C1 segment of cervical spinal cord (tissue), 14 donors: ENCODE measurements at places on chromosomes 7 and 10.

DNA sequence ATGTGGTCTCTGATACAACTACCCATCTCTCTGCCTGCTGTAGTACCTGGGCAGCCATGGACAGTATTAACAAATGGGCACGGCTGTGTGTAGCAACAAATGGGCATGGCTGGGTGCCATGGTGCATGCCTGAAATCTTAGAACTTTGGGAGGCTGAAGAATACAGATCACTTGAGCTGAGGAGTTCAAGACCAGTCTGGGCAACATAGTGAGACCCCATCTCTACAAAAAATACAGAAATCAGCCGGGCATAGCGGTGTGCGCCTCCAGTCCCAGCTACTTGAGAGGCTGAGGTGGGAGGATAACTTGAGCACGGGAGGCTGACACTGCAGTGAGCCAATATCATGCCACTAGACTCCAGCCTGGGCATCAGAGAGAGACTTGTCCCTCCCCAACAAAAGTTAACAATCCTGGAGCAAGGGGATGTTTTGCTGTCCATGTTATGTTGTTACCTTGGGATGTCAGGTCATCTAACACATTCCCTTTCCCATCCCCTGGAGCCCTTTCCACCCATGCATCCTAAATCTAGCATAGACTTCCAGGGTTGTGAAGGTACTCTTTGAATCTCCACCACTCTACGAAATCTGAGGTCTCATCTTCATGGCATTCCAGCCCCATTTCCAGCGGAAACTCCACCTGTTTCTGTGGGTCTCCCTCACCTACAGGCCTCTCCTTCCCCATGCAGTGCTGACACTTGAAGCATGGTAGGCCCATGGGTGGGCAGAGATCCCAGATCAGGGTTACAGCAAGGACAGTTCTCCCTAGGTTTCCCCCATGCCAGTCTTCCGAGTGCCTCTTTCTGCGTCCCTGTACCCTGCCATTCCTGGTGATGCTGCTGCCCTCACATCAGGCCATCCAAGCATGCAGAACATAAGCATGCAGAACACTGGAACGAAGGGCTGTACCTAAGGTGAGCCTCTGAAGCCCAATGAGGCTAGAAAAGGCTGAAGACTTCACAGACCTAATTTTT, 13.1 kb downstream of the FXYD4 start:
- no peak for DNase-seq

- DNase-seq = no peak
These were observed 65.0 kb downstream of the ZEB1 start for GRCh38 chr10:31383810-31384588.

DNA sequence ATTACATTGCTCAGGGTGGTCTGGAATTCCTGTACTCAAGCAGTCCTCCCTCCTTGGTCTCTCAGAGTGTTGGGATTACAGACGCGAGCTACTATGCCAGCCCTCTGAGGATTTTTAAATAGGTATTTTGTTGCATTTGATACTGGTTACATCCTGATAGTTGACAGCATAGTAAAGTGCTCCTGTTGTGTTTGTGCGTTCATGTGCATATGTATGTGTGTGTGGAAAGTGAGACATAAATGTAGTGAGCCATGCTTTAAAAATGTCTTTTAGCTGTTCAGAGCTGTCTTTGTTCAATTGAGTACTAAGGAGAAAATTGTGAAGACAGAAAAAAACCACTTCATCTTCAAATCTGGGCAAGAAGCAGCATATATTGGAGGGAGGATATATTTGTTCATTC, 27.8 kb downstream of the ZNRF2 start:
- DNase-seq = no peak

- no peak for DNase-seq
These were observed 6.9 kb upstream of the CREB3L2 start for GRCh38 chr7:138008588-138009349.

GRCh38 chr7:151330661-151331060, 11.0 kb upstream of the NUB1 start:
- DNase-seq = no peak

GRCh38 chr7:55144333-55145317, 125.8 kb downstream of the EGFR start:
- no peak for DNase-seq

- DNase-seq = peak; percentile 86
These were observed 103.4 kb downstream of the GRID1 start for GRCh38 chr10:86263209-86263608.
